ENCODE measurements at places on chromosomes 16 and 17. TPM values are rescaled to one million over a fixed set of nuclear protein-coding genes. Genes with fewer than 3 reads are reported as not detected.

TP53TG3 gene
- not detected for polyA plus RNA-seq

PLA2G10 gene
- polyA plus RNA-seq = not detected

ATAD5 gene
- 5.3 TPM for polyA plus RNA-seq

ABCC6 gene
- polyA plus RNA-seq = not detected

CCL2 gene
- not detected for polyA plus RNA-seq

CCDC200 gene
- not detected for polyA plus RNA-seq

RAMP2 gene
- polyA plus RNA-seq = 0.96 TPM

TVP23B gene
- polyA plus RNA-seq = 62.4 TPM

ST6GALNAC2 gene
- not detected for polyA plus RNA-seq

BORCS6 gene
- polyA plus RNA-seq = 12.1 TPM

SRCIN1 gene
- 18.0 TPM for polyA plus RNA-seq

MYH8 gene
- polyA plus RNA-seq = 3.0 TPM

TMIGD1 gene
- polyA plus RNA-seq = not detected

STUB1 gene
- polyA plus RNA-seq = 120 TPM

PIPOX gene
- polyA plus RNA-seq = 4.4 TPM

STH gene
- not detected for polyA plus RNA-seq

ATP2A3 gene
- not detected for polyA plus RNA-seq

SKAP1 gene
- polyA plus RNA-seq = not detected

TNFRSF13B gene
- polyA plus RNA-seq = not detected

RHBDF2 gene
- not detected for polyA plus RNA-seq

FOXJ1 gene
- polyA plus RNA-seq = 0.84 TPM

GDPD3 gene
- polyA plus RNA-seq = 3.6 TPM

GDPD1 gene
- polyA plus RNA-seq = 31.8 TPM

WFIKKN1 gene
- 1.1 TPM for polyA plus RNA-seq

CD300E gene
- not detected for polyA plus RNA-seq

SNX20 gene
- polyA plus RNA-seq = not detected

TNP2 gene
- not detected for polyA plus RNA-seq
